Gastroesophageal sphincter (tissue), 4 donors: ENCODE measurements at places on chromosomes 7 and 10. TPM values are rescaled to one million over a fixed set of nuclear protein-coding genes. Genes with fewer than 3 reads are reported as not detected.

DNA sequence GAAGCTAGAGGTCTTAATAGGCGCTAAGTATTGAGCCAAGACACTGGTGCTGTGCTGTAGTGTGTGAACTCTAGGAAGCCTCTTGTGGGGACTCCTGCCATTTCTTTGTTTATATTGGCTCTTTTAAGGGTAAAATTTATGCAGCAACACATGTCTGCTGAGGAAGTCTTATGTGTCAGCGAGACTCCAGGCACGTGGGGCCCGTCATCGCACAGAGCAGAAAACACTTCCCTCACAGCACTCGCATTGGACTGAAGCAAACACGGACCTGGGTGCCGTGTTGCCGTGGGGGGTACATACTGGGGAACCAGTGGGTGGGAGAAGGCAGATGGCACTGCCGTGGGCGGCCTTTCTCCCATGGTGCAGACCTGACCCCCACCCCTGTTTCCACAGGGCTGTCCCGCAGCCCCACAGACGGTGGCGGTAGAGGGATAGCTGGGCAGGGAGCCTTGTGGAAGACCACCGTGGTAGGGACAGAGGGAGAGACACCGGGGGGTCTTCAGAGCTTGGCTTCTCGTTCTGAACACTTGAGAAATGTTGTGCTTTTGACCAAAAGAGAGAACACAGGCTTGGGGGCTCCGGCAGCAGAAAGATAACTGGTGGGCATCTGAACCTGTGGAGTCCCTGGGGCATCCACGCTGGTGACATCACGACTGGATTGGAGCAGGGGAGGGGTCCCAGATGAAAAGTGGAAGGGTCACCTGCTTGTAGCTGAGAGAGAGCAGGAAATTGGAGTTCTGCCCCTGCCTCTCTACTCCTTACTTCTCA is 284.7 kb upstream of the SHH start:
- no peak for ATAC-seq

DNA sequence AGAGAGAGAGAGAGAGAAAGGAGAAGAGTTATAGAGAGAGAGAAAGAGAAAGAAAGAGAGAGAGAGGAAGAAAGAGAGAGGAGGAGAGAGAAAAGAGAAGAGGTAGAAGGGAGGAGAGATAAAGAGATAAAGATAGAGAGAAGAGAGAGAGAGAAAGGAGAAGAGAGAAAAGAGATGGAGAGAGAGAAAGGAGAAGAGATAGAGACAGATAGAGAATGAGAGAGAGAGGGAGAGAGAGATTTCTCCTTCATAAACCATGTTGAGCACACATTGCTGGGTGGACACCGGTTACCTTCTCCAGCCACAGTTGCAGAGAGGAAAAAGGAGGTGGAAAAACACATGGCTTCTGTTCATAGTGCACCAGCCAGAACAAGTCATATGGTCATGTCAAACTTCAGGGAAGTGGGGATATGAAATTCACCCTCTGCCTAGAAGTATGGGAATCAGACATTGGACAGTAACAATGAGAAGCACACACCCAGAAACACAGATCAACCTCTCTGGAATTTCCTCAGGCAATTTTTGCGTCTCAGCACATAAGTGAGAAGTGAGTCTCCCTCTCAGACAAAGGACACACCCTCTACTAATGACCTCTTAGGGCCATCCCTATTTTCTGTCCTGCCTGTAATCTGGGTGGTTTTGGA is 172.5 kb upstream of the SVIL start:
- no peak for ATAC-seq

DNA sequence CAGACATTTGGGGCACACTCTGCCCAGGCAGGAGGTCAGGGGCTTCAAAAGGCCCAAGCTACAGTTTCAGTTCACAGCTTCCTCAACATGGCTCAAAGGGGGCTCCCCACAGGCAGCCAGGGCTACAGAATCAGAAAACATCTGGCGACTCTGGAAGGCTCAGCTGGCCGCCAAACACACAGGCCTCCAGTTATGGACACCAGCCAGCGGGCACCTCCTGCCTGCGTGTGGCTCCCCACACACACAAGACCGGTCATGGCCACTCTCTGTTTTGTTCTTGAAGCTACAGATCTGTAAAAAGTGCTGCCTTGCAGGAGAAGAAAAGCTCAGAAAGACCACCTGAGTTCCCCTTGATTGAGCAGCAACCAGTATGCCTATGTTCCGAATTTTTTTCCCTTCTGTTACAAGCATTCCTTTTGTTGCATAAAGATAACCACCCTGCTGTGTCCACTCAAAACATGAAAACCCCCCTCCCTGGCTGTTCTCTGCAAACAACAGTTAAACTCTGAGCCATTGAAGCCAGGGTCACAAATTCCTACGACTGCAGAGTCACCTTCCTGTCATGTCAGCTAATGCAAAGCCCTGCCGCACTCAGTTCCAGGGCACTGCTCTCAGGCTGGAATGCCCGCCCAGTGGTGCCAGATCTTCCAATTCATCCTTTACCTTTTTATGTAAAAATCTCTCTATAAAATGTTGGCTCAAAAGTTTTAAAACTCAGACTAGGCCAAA is 33.6 kb downstream of the VSTM4 start:
- no peak for ATAC-seq

DNA sequence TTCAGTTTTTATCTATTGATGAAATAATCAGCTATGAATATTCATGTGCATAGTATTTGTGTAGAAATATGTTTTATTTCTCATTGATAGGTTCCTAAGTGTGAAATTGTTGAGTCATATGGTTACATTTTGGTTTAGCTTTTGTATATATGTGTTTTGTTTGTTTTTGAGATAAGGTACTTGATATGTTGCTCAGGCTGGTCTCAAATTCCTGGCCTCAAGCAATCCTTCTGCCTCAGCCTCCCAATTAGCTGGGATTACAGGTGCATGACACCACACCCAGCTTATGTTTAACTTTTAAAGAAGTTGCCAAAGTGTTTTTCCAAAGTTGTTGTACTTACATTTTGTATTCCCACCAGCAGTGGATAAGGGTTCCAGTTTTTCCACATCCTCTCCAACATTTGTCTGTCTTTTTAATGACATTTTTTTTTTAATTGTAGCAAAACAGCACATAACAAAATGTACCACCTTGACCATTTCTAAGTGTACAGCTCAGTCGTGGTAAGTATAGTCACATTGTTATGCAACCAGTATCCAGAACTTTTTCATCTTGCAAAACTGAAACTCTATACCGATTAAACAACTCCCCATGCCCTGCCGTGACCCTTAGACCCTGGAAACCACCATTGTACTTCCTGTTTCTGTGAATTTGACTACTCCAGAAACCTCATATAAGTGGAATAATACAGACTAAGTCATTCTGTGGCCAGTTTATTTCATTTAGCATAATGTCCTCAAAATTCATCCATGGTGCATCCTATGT is 12.6 kb upstream of the UBE2D1 start:
- peak; percentile 37 for ATAC-seq

GRCh38 chr7:94512735-94513564 is 3.3 kb downstream of the CASD1 start:
- ATAC-seq, result no peak

- no peak for ATAC-seq
Measured at GRCh38 chr7:28208506-28208905, 27.9 kb upstream of the JAZF1 start.

DNA sequence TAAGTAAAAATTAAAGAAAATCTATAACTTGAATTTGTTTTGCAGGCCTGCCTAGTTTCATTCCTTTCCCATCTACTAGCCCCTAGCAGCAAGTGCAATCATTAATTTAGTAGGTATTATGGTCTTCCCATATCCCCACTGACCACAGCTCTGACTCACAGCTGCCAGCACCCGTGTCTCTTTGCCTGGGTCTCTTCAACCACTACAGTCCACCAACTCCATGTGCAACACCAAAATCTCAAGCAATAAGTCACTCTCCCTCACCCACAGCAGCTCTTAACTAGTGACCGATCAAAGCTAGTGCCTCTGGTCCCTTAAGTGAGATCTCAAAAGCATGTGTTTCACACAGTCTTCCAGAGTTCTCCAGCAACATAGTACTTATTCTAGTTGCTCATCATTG is 26.0 kb upstream of the THSD7A start:
- no peak for ATAC-seq

- ATAC-seq, result no peak
Measured at GRCh38 chr10:103649654-103650423, 156.3 kb downstream of the NEURL1 start.

DNA sequence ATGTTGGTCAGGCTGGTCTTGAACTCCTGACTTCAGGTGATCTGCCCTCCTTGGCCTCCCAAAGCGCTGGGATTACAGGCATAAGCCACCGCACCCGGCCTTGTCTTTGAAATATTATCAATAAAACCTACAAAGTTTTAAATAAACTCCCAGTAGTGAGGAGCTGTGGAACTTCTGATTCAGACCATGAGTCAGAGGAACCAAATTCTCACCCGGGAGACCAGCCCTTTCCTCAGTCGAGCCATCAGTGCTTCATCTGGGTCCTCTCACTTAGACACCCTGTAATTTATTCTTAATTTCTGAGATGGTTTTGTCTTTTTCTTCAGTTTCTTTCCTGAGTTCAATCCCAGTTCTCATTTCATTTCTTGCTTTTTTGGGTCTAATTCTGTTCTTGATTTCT is 68.6 kb downstream of the DYNC2I1 start:
- no peak for ATAC-seq

GRCh38 chr10:113589201-113589770 is 36.4 kb downstream of the HABP2 start:
- no peak for ATAC-seq

DNA sequence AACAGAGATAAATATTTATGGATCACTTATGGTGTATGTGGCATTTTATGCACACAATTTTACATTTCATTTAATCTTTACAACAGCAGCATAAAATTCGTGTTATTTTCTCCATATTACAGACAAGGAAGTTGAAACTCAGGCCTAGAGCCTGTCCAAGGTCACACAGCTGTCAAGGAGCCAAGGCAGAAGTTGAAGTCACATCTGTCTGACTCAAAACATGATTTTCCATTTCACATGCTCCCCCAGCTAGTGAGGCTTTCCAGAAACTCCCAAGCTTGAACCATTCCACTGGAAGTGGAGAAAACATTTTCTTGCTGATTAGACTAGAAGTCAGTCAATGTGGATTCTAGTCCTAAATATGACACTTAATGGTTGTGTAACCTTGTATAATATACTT is 110.5 kb downstream of the HECTD2 start:
- ATAC-seq, result no peak

DNA sequence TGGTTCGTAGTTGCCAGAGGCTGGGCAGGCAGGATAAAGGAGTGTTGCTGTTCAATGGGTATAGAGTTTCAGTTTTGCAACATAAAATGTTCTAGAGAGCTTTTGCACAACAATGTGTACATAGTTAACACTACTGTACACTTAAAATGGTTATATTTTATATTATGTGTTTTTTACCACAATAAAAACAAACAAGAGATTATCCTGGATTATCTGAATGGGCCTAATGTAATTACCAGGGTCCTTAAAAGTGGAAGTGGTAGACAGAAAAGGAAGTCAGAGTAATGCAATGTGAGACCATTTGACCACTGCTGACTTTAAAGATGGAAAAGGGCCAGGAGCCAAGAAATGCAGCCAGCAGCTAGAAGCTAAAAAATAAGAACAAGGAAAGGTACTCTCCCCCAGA is 159.7 kb downstream of the SGMS1 start:
- no peak for ATAC-seq

GRCh38 chr10:129345763-129346162 is 121.3 kb upstream of the MGMT start:
- no peak for ATAC-seq

OPN1SW gene
- not detected for total RNA-seq

MYOZ1 gene
- not detected for total RNA-seq

DYNC1I1 gene
- total RNA-seq, result 7.6 TPM

HTR7 gene
- total RNA-seq, result 0.19 TPM

OPALIN gene
- total RNA-seq, result not detected
